ENCODE measurements at places on chromosomes 4 and X. TPM values are rescaled to one million over a fixed set of nuclear protein-coding genes. Genes with fewer than 3 reads are reported as not detected.

The BCAP31 gene
- 152 TPM for total RNA-seq

The PNCK gene
- 0.47 TPM for total RNA-seq

The TLR3 gene
- 0.60 TPM for total RNA-seq

The EPGN gene
- not detected for total RNA-seq

The CT45A1 gene
- not detected for total RNA-seq

The TBC1D8B gene
- 12.1 TPM for total RNA-seq

The SLC25A43 gene
- total RNA-seq, result 15.6 TPM

The NAP1L5 gene
- total RNA-seq, result 7.5 TPM

The HMGB2 gene
- 48.3 TPM for total RNA-seq

The UGT8 gene
- not detected for total RNA-seq

The NEIL3 gene
- 0.59 TPM for total RNA-seq

The DACH2 gene
- not detected for total RNA-seq

The IL2 gene
- not detected for total RNA-seq

The RIBC1 gene
- 0.68 TPM for total RNA-seq

The TLR2 gene
- 0.12 TPM for total RNA-seq

The CAMK2D gene
- 63.4 TPM for total RNA-seq

The MAGEA9B gene
- total RNA-seq, result not detected

The RBM3 gene
- 56.9 TPM for total RNA-seq

The RBMX gene
- 116 TPM for total RNA-seq

The UCHL1 gene
- total RNA-seq, result 107 TPM

The LARP7 gene
- total RNA-seq, result 25.9 TPM

The SLITRK2 gene
- not detected for total RNA-seq

The ZNF280C gene
- total RNA-seq, result 1.7 TPM

The HSFX2 gene
- 0.30 TPM for total RNA-seq

The CNOT6L gene
- 8.0 TPM for total RNA-seq

The HDX gene
- 2.9 TPM for total RNA-seq

The CXorf58 gene
- not detected for total RNA-seq

The ASB11 gene
- not detected for total RNA-seq

The SPATA4 gene
- 0.15 TPM for total RNA-seq

The MED12 gene
- total RNA-seq, result 23.3 TPM

The PDZD4 gene
- total RNA-seq, result 0.08 TPM

The JADE1 gene
- total RNA-seq, result 20.9 TPM
